ENCODE measurements at places on chromosomes 12 and 14.

- no peak for DNase-seq
Measured at GRCh38 chr12:56186957-56187356, 2.3 kb downstream of the SMARCC2 start.

GRCh38 chr12:96334502-96334901, 65.7 kb downstream of the CDK17 start:
- no peak for DNase-seq

GRCh38 chr12:14993537-14994266, 20.9 kb downstream of the PDE6H start:
- no peak for DNase-seq

DNA sequence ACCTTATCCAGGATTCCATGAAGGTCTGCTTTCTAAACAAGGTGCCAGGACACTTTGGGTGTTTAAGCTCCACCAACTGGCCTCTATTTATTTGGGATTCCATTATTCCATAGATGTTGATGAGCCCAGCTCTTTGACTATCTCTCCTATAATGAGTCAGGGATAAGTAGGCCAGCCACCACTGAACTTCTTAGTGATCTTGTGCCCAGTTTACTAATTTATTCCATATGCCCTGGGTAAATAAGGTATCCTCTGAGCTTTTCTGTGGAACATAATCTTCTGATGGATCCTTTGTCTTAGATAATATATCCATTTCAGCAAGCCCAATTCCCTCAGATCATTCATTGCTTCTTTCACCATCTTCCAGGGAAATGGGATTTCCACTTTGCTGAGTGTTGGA, 535.0 kb downstream of the FOXG1 start:
- DNase-seq = no peak

- DNase-seq = no peak
Measured at GRCh38 chr14:76051717-76052465, 66.3 kb downstream of the IFT43 start.

- DNase-seq = no peak
Measured at GRCh38 chr12:120361506-120362208, 7.3 kb downstream of the MSI1 start.

DNA sequence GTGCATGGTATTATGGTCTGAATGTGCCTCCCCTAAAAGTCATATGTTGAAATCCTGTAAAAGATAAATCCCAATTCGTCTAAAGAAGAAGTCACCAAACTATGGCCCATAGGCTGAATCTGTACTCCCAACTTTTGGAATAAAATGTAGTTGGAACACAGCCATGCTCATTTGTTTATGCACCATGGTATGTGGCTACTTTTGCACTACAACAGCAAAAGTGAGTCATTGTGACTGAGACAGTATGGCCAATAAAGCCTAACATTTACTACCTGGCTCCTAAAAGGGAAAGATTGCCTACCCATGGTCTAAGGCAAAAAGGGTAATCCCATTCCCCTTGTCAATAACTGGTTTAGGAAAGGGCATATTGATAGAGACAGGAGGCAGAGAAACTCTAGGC, 101.8 kb downstream of the LRIG3 start:
- no peak for DNase-seq

Data from tibial artery (tissue), 4 donors.